ENCODE measurements at places on chromosomes 6 and 20. TPM values are rescaled to one million over a fixed set of nuclear protein-coding genes. Genes with fewer than 3 reads are reported as not detected.

NAPB gene
- 10.6 TPM for total RNA-seq

SLPI gene
- total RNA-seq, result not detected

CLPSL1 gene
- total RNA-seq, result not detected

NR2E1 gene
- not detected for total RNA-seq

GNAS-AS1 gene
- total RNA-seq, result 1.1 TPM

MBOAT1 gene
- 1.2 TPM for total RNA-seq

PLCB1 gene
- total RNA-seq, result 10.8 TPM

BTN1A1 gene
- not detected for total RNA-seq

TRIM40 gene
- total RNA-seq, result not detected

BANF2 gene
- total RNA-seq, result not detected

CST7 gene
- total RNA-seq, result not detected

POM121L2 gene
- not detected for total RNA-seq

LIN28B gene
- total RNA-seq, result not detected

BTNL2 gene
- total RNA-seq, result not detected

MTFR2 gene
- 1.7 TPM for total RNA-seq

FAM229B gene
- total RNA-seq, result 27.9 TPM

TUBB2B gene
- total RNA-seq, result 109 TPM

GABRR1 gene
- total RNA-seq, result not detected

ADISSP gene
- 30.4 TPM for total RNA-seq

PNLDC1 gene
- not detected for total RNA-seq
